Fibroblast of villous mesenchyme (primary cell): ENCODE measurements at places on chromosomes 7 and 10.

GRCh38 chr7:23759671-23760391 is 49.8 kb downstream of the STK31 start:
- no peak for DNase-seq

GRCh38 chr10:97169911-97170693 is 15.7 kb downstream of the SLIT1 start:
- no peak for DNase-seq

DNA sequence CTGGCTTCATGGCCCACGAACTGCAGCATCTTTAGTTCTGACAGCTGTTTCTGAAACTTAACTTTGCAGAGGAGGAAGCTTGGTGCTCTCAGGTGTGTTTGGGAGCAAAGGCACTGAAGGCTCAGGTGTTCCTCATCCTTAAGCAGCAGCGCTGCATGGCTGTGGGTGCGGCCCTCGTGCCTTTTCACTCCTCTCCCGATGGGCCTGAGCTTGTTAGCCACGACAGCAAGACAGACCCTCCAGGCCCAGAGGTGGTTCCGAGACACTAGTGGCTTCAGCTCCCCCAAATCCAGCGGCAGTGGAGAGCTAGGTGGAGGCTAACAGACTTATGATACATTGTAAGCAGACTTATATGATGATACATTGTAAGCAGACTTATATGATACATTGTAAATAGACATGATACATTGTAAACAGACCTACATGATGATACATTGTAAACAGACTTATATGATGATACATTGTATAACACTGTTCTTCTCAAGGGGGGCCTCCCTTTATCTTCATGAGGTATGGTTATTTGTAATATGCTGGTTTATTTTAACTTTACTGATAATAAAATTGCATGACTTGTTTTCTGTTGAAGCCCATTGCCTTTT is 14.1 kb downstream of the PFKP start:
- DNase-seq = no peak

GRCh38 chr10:48509974-48510692 is 94.7 kb downstream of the ARHGAP22 start:
- DNase-seq = peak; percentile 20

GRCh38 chr10:45586028-45586824 is 86.3 kb downstream of the ZFAND4 start:
- no peak for DNase-seq

DNA sequence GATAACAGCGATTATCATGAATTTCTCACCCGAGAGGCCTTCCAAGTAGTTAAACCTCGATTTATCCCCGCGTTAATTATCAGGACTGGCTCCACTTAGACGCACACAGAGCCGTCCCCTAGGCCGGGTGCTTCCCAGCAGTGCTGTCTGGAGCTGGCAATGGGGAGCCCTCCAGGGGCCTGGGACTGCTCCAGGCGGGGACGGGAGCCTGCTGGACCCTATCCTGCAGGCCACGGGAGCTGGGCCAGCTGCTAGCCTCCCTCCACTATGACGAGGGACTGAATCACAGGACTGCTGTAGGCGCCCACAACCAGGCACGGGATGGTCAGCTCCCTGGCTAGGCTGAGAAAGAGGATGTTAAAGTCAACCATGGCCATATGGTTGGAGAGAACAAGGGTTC is 229.1 kb downstream of the ELFN1 start:
- DNase-seq = peak; percentile 74

DNA sequence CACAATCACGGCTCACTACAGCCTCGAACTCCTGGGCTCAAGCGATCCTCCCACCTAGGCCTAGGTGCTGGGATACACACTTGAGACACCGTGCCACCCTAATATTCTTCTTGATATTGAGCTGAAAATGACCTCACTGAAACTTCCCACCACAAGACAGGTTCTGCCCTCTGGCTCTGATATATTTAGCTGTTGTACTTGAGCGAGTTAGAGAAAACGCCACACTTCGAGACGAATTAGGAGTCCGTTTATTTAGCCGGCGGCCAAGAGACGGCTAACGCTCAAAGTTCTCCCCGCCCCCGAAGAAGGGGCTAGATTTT is 17.9 kb downstream of the ZC3HAV1 start:
- DNase-seq = peak; percentile 15

DNA sequence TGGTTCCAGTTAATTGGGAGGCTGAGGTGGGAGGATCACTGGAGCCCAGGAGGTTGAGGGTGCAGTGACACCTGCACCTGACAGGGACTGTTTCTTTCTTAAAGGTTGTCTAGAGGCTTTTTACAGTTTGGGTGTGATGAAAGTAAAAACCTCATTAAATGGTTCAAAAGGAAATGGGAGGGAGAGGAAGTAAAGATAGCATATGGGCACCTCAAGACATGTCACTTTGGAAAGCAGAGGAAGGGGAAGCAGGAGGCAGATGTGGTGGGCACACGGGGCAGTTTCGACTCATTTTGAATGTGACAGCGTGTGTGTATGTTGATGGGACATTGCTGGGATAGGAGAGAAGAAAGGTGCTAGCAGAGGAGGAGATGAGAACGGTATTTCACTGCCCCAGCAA is 203.1 kb downstream of the MLLT10 start:
- DNase-seq = no peak

DNA sequence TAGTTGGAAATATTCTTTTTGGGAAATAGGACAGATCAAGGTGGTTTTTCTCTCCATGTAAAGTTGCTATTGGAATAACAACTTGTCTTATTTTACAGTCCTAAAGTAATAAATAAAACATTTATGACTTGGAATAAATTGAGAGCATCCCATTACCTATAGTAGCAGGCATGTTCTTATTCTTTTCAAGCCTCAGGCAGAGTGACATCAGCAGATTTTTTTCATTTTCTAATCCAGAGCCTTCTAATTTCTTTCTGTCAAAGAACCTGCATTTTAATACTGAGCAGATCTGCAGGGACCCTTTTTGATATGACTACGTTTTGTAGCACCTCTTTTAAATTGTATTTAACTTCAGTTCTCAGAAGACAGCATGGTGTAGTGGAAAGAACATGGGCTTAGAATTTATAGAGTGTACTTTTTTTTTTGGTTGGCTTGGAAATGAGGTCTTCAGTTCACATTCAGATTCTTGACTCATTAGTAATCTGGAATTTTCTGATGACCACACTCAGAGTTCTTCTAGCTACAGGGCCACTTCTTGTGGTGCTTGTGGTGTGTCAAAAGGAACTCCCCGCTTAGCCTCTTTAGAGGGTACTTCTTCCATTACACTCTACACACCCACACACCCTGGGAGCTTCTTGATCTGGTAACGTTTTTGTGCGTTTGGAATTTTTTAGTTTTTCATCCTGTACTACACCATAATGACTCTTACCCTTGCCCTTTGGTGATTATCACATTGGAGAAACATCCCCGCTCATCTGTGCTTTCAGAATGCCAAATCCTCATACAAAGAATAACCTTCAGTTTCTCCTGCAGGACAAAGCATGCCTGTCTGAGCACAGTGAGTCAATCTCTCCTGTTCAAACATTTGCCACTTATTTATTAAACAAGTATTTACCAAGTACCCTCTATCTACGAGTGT is 34.6 kb downstream of the AGK start:
- DNase-seq = peak; percentile 82

- DNase-seq = no peak
These were observed 12.5 kb upstream of the CUX1 start for GRCh38 chr7:101804967-101805366.

- DNase-seq = no peak
These were observed 166.5 kb downstream of the COL28A1 start for GRCh38 chr7:7369134-7369533.

DNA sequence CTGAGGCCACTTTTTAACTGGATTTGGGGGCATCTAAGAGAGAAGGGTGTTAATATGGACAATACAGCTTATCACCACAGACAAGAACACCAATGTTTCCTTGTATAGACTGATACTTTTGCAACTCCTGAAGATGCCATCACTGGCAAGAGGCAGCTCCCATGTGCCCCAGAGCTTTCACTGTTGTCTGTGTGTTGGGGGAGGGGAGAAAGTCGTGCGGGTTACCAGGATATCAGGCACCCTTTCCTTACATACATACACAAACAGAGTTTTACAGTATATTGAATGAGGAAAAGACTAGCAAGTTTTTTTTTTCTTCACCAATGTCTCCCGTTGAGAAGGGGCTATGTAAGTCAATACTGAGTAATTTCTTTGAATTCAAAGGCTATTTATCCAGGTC is 4.1 kb upstream of the DLX6 start:
- DNase-seq = no peak
